ENCODE measurements at places on chromosomes 13 and 19.

GRCh38 chr13:94978516-94978915, 266.2 kb upstream of the SOX21 start:
- no peak for DNase-seq

GRCh38 chr19:50686310-50687032, 33.1 kb downstream of the SHANK1 start:
- DNase-seq: no peak

DNA sequence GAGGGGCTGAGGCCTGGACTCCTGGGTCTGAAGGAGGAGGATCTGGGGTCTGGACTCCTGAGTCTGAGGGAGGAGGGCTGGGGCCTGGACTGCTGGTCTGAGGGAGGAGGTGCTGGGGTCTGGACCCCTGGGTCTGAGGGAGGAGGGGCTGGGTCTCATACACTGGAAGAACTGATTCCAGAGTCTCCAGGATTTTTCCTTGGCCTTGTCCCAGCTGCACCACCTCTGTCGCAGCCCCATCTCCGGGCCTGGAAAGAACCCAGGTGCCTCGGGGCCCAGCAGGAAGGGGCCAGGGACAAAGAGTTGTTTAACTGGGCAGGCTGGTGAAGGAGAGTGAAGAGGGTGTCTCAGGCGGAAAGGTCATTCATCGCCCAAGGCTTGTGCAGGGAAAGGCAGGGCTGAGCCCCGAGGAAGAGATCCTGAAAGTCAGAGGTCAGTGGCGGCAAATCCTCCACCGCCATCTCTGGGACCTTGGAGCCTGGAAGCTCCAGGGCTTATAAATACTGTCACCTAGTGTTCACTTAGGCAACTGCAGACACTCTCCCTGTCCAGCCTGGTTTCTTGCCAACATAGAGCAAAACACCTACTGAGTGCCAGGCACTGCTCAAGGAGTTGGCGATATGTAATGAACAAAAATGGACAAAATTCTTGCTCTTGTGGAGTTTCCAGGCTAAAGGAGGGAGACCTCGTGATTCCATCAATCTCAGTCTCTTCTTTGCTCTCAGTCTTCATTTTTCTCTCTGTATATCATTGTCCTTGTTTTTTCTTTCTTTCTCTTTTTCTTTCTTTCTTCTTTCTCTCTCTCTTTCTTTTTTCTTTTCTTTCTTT, 4.4 kb upstream of the KCNN4 start:
- DNase-seq: no peak

- no peak for DNase-seq
Measured at GRCh38 chr19:43768273-43769050, 12.3 kb downstream of the KCNN4 start.

DNA sequence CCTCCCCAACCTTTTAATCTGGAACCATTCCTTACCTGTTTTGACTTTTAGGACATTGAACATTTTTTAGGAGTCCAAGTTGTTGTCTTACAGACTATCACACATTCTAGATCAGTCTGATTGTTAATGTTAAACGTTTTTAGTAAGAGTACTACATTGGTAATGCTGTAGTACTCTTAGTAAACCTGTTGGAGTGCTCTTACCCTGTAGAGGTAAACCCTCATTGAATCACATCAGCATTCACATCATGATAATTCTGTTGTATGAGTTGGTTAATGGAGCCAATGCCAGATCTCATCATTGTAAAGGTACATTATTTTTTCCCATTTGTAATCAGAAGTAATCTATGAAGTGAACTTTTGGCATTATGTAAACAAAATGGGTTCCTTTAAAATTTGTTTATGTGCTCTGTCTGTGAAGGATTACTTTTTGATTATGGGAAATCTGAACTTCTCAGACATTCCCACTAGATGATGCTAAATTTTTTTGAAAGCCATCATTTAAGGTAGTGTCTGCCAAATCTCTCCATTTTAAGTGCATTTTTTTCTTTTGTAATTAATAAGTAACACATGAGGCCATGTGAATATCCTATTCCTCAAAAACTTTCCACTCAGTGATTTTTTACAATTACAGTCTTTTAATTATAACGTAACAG, 55.2 kb downstream of the VWA8 start:
- no peak for DNase-seq

DNA sequence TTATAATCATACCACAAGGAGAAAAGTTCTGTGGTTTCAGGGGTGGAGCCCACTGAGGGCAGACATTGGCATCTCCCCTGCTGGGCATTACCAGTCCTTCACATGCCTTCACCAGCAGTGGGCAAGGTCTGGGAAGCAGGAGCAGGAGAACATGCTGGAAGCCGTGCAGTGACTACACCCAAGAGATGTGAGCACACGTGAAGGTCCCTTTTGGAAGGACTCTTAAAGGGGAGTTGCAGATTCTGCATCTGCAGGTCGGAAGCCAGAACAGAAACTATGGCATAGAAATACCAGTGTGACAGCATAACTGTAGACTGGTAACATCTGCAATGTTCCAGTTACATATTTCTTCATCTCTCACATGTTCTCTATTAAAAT, 26.9 kb upstream of the KL start:
- DNase-seq: no peak

DNA sequence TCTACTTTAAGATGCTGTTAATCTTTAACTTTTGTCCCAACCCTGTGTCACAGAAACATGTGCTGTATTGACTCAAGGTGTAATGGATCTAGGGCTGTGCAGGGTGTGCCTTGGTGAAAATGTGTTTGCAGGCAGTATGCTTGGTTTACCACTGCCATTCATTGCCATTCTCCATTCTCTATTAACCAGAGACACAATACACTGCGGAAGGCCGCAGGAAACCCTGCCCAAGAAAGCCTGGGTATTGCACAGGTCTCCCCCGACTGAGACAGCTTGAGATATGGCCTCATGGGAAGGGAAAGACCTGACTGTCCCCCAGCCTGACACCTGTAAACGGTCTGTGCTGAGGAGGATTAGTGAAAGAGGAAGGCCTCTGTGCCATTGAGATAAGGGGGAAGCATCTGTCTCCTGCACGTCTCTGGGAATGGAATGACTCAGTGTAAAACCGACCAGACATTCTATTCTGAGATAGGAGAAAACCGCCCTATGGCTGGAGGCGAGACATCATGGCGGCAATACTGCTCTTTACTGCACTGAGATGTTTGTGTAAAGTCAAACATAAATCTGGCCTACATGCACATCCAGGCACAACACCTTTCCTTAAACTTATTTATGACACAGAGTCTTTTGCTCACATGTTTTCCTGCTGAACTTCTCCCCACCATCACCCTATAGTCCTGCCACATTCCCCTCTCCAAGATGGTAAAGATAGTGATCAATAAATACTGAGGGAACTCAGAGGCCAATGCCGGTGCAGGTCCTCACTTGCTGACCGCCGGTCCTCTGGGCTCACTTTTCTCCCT, 13.1 kb upstream of the ZNF888 start:
- DNase-seq: peak; percentile 60

- no peak for DNase-seq
Measured at GRCh38 chr13:81442904-81443303, 1102.0 kb upstream of the SPRY2 start.

DNA sequence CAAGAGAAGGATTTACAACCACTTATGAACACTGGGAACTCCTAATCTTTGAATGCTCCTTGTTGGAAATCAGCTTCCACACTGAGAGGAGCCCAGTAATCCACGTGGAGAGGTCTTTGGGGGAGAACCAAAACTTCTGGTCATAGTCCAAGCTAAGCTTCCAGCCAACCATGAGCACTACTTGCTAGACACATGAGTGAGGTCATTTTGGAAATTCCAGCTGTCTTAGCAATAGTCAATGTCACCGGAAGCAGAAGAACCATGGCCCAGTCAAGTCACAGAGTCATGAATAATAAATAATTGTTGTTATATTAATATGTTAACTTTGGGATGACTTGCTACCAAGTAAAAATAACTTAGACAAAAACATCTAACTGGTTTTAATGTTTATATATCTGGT, 324.9 kb upstream of the SGCG start:
- no peak for DNase-seq

- DNase-seq: no peak
Measured at GRCh38 chr13:98014766-98015165, 61.3 kb downstream of the IPO5 start.

DNA sequence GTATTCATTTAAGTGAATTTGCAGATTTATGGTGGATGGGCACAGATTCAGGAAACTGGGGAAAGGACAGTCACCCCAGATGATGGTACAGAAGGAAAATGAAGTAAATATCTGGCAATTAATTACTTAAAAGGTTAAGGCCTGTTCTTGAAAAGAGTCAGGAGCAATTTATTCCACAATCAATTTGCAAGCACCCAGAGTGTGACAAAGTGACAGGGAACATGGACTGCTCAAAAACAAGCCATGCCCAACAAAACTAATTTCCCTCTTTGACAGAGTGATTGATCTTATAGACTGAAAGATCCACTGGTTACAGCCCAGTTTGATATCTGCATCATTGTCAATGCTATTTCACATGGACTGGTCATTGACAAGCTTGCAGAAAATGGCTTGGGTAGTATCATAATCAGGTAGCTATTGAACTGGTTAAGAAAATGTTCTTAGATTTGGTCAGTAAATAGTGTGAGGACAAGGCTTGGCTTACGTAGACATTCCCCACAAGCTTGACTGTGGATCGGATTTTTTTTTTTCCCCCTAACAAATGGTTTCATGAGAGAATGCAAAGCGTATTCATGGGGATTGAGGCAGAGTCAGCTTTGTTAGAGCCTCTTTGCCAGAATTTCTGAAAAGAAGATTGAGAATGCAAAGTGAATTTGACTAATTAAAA, 584.6 kb downstream of the GPC6 start:
- DNase-seq: no peak

DNA sequence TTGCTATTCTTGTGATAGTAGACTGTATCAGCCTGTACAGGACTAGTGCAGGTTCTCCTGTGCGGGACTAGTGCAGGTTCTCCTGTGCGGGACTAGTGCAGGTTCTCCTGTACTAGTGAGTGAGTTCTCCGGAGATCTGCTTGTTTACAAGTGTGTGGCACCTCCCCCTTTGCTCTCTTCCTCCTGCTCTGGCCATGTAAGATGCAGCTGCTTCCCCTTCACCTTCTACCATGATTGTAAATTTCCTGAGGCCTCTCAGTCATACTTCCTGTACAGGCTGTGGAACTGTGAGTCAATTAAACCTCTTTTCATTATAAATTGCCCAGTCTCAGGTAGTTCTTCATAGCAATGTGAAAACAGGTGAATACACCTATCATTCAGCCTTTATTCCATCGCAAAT, 289.6 kb downstream of the TEX29 start:
- DNase-seq: no peak

DNA sequence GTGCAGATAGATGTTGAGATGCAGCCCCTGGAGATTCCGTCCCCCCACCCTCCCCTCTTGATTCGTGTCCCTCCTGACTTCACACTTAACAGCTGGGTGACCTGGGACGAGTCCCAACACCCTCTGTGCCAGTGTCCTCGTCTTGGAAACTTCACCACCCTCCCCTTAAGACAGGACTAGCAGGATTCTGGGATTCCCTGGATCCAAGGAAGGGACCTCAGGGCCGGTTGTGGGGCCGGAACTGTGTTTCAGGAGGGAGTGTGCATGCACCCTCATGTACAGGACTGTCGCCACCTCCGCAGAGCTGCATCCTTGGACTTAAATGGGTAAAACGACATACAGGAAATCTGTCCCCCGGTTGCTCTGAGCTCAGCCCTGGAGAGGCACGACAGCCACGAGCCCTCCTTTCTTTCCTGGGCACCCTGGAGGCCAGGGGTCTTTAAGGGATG, 990 bp downstream of the MYO9B start:
- no peak for DNase-seq

- DNase-seq: no peak
Measured at GRCh38 chr13:96687191-96687590, 307.1 kb downstream of the OXGR1 start.

DNA sequence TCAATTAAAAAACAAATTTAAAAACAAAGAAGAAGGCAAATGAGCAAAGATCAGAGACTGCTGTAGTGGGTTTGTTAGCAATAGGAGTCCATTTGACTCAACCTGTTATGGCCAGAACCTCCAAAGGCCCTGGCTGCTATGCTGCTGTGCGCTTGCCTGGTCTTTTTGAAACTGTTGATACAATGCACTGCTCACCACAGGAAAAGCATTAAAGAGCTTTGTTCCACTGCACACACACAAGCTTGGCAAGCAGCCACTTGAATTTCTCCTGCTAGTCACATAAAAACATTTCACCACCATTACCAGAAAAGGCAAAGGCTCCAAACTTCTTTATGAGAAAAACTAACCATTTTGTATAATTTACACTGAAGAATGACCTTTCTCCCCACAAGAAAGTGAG, 132.2 kb downstream of the FREM2 start:
- DNase-seq: peak; percentile 56

- no peak for DNase-seq
Measured at GRCh38 chr19:6014551-6015135, 36.7 kb upstream of the RANBP3 start.

DNA sequence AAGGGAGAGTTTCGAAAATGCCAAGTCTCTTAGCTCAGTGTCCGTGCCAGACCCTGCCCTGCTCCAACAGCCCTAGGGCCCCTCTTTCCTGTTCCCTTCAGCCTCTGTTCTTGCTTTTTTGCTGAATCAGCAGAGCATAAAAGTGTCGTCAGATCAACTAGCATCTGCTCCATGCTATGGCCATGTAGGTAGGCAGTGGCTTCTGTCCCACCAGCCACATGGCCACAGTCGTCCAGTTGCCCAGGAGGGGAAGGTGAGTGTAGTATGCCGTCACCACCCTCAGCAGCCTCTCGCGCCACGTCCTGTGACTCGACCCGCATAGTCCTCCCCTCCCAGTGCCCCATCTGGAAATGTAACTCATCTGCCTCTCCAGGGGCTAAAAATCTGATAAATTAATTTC, 50.9 kb upstream of the ATP11A start:
- no peak for DNase-seq

DNA sequence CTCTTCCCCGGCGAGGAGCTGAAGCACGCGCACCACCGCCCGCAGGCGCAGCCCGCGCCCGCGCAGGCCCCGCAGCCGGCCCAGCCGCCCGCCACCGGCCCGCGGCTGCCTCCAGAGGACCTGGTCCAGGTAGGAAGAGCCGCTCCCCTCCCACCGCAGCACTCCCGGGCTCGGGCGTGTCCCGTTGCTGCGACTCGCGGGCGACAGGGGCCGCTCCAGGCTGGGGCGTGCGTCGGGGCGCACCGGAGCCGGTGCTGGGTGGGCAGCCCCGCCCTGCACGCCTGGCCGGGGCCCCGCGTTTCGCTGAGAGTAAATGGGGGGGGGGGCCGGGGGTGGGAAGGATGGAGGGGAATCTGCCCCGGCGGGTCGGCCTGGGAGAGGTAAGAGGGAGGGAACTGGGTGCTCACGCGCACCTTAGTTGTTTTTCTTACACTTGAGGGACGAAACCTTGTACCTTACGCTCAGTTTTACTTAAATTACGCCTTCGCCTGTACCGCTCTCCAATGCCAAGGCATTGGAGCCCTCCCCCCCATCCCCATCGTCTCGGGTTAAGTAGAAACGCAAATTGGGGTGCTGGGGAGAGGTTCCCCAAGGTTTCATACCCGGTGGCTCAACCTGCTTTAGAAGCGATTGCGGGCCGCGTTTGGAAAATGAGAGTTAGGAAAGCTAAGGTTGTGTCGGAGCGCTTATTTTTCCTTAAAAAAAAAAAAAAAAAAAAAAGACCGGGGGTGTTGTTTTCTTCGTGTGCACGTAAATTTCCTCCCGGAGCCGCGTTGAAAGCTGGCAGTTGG, 850 bp downstream of the KLF5 start:
- no peak for DNase-seq

GRCh38 chr13:108272333-108272732, 2.8 kb downstream of the TNFSF13B start:
- DNase-seq: no peak

- DNase-seq: no peak
Measured at GRCh38 chr13:70994191-70994590, 872.8 kb downstream of the DACH1 start.

GRCh38 chr19:6018786-6019185, 40.8 kb upstream of the RANBP3 start:
- no peak for DNase-seq

GRCh38 chr13:42893214-42893671, 98.8 kb downstream of the EPSTI1 start:
- no peak for DNase-seq

Measured in urinary bladder (tissue), 4 donors.